ENCODE measurements at places on chromosomes 6 and 20.

DNA sequence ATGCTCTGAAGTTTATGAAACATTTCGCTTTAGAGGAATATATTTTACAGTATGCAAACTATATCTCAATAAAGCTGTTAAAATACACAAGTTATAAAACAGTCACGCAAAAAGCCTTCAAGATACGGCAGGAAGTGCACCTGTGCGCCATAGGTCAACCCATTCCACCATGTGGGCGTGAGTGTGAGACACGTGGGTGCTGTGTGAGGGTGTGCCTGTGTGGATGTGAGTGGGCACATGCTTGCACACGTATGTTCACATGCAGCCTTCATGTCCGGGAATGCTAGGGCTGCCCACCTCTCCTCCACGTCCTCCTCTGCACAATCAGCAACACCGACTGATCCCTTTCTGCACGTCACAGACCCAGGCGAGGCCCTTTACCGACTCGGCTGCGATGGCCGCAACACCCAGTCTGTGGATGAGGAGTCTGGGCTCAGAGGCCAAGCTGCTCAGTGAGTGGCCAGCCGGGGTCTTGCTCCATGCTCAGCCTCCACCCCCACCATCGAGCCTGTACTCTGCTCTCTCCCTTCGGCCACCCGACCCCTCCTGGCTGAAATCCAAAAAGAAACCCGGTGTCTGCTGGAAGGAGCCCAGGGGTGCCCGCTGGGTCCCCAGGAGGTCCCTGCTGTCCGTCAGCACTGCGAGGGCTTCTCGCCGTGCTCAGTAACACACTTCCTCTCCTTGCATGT lies 3.0 kb upstream of the FRMD1 start:
- DNase-seq, result no peak

GRCh38 chr6:166820070-166820469 lies 136.3 kb downstream of the RNASET2 start:
- DNase-seq, result no peak

- peak; percentile 28 for DNase-seq
These were observed 97.1 kb upstream of the GRIK2 start for GRCh38 chr6:101296169-101296960.

- no peak for DNase-seq
These were observed 248.2 kb downstream of the DLL1 start for GRCh38 chr6:170042596-170043118.

GRCh38 chr6:117469356-117469755 lies 13.1 kb upstream of the DCBLD1 start:
- no peak for DNase-seq

DNA sequence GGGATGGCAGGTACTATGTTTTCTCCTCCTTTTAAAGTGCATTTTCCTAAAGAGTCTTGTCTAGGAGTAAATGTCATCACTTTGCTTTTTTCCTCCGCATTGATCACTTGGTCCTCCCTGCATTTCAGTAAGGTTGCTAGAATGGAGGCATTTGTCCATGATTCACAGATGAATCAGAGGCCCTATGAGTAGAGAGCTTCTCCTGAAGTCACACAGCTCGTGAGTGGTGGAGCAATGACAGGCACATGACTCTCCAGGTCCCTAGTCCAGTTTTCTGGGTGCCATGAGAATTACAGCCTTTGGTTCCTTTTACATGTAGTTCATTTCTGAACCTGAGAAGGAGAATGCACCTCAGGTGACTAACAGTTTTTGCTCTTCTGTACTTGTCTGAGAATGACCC lies 50.5 kb downstream of the HLA-A start:
- DNase-seq, result no peak

GRCh38 chr20:63452341-63452740 lies 20.1 kb downstream of the KCNQ2 start:
- no peak for DNase-seq

DNA sequence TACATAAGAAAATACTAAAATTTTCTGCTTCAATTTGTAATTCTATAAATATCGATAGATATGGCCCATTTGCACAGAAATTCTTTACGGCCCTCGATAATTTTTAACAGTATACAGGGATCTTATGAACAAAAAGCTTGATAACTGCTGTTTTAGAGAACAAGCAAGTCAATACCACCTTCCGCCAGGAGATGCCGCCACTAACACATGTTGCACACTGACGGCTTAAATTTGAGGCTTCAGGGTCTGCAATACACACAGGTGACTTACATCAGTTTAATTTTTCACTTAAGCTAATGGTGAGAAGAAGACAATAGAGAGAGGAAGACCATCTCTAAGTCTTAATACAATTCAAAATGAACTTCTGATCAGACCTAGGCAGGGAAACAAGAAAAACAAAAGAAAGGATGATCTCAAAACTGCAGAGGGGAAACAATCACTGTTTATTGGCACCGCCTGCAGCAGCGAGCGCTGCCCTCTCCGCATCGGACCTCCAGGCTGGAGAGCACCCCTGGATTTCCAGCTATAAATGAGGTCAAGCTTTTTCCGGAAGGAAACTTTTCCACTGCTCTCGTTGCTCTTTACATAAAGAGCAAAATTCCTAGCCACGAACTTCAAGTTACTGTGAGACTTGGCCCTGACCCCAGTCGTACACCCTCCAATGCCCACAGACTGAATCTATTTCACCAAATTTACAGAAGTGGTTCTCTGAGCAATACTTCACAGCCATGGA lies 53.9 kb downstream of the OTOR start:
- DNase-seq, result peak; percentile 83
